Naive thymus-derived CD8-positive, alpha-beta T cell (primary cell): ENCODE measurements at places on chromosomes 13 and 19.

GRCh38 chr13:93378184-93378583 is 151.6 kb downstream of the GPC6 start:
- no peak for DNase-seq

- no peak for DNase-seq
These were observed 193.3 kb upstream of the ZNF536 start for GRCh38 chr19:30178721-30179402.

DNA sequence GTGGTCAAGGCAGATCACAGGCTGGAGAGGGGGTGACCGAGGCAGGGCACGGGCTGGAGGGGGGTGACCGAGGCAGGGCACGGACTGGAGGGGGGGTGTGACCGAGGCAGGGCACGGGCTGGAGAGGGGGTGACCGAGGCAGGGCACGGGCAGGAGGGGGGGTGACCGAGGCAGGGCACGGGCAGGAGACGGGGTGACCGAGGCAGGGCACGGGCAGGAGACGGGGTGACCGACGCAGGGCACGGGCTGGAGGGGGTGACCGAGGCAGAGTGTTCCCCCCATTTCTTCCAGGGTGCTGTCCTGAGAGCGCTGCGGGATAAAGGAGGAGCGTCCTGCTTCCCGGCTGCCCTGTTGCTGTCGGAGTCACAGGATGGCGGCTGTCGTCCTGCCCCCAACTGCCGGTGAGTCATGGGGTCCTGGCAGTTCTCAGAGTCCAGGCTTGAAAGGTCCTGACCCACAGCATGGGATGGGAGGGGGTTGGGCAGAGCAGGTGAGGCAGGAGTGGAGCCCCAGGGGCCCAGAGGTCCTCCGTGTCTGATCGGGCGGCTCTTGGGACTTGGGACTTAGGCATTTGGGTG is 5.3 kb downstream of the ZNF557 start:
- no peak for DNase-seq

- no peak for DNase-seq
These were observed 110.1 kb downstream of the KCTD15 start for GRCh38 chr19:33906578-33907335.
